ENCODE measurements at places on chromosomes 2 and 18.
A peak's percentile ranks its signal among the peaks of the same experiment; 100 is the strongest.

GRCh38 chr18:12242658-12243260 lies 11.4 kb upstream of the CIDEA start:
- no peak for DNase-seq

GRCh38 chr2:224211791-224212190 lies 172.7 kb upstream of the SERPINE2 start:
- DNase-seq: no peak

DNA sequence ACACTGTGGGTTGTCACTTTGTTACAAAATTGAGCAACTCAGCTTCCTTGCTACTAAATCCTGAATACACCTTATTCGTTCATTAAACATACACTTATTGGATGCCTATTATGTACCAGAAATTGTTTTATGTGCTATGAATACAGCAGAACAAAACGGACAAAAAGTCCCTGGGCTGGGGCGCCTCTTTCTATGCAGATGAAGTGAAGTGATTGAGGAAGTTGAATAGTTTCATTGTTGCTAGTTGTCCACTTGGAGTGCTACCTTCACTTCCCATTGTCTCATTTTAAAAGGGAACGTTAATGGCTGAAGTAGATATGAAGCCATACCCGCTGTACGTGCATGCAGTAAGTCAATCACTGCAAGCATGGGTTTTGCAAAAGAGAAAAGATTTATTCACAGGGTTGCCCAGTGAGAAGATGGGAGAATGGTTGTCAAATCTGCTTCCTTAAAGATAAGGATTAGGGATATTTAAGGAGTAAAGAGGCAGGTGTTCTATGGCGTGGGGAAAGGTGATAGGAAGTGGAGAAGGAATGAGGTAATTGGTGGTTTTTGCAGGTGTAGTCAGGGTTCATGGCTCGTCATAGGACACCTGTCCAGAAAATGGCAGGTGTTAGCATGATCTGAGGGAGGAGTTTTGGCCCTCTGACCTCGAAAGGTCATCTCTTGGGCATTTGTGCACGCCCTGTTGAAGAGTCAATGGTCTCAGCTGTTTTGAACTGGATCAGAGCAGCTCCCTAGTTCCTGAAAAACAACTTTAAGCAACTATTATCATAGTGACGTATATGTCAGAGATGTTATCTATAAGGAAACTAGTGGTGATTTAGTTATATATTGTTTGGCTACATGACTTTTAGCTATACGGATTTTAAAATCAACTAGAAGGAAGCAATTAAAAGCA lies 23.5 kb downstream of the TRPM8 start:
- peak; percentile 39 for DNase-seq

GRCh38 chr2:120318626-120319025 lies 27.3 kb upstream of the INHBB start:
- no peak for DNase-seq

DNA sequence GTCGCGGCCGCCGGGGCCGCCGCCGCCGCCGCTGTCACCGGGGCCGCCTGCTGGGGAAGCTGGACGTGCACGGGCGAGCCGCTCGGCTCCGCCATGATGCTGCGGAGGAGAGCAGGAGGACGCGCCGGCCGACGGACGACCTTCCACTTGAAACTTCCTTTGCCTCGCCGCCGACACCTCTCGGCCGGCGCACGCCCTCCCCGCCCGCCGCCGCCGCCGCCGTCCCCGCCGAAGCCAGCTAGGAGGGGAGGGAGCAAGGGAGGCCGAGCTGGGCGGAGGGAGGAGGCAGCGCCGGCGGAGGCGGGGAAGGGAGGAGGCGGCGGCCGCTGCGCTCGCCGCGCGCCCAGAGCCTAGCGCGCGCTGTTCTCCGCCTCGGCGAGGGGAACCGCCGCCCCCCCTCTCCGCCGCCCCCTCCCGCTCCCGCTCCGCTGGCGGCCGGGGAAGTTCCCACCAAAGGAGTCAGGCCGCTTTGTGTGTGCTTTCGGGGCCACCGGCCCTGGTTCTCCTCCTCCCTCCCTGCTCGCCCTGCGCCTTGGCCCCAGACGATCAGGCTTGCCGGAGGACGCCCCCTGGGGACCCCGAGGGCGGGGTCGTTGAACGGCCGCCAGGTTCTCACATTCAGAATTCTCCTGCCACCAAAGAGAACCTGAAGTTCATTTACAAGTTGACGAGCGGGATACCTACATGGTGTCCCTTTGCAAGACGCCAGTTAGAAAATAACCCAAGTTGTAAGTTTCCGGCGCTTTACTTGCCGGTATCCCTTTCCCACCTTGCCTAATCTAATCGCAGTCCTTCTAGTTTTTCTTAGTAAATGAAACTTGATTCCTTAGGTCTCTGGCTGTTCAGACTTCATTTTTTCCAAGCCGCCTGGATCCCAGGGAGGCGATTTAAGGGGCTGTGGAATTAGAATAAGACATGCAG lies at the start of gene STK39:
STK39 (minus strand) TSS at position 255 of the 921 bp plus-strand sequence; CDS start at position 95, 160 bp downstream.
- no peak for DNase-seq

DNA sequence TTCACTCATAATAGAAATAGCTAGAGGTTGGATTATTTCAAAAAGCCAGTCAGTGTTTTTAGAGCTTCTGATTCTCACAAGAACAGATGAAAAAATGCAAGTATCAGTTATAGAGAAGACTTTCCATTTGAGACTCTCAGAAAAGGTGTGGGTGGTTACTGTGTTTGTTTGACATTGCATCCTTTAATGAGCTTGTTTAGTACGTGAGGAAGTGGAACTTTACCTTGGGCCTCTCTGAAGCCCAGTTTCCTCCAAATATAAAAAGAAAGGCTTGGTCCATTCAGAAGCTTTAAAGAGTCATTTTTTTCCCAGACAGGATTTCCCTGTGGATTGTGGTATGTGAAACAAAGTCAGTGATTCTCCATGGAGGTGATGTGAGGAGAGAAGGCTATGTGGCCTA lies 89.9 kb upstream of the RANBP2 start:
- DNase-seq: no peak

GRCh38 chr2:188326669-188327301 lies 35.1 kb downstream of the GULP1 start:
- DNase-seq: no peak

DNA sequence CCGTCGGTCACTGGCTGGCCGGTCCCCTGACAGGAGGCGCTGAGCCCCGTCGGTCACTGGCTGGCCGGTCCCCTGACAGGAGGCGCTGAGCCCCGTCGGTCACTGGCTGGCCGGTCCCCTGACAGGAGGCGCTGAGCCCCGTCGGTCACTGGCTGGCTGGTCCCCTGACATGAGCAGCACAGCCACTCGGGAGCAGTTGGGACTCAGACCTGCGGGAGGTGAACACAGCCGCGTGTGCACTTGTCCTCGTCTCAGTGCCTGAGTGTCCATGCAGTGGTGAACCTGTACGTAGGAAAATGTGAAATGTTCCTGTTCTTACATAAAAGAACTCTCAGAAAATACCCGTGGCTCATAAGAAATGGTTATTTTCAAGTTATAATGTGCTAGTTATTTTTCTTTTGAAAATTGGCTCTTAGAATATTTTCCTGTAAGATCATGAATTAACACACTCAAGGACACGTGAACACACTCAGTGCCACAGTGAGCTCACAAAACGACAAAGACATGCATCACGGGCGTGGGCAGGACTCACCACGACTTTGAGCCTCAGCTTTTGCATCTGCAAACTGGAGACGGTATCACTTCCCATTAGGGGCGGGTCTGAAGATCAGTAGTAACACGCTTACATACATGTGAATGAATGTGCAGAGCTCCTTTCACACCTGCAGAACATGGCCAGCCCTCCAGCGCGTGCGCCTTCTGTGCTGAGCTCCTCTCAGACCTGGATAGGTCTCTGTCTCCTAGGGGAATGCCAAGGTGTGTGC lies 21.1 kb upstream of the NFATC1 start:
- DNase-seq: no peak

Data from epithelial cell of prostate (primary cell).